ENCODE measurements at places on chromosomes 1 and 21. TPM values are rescaled to one million over a fixed set of nuclear protein-coding genes. Genes with fewer than 3 reads are reported as not detected.

The SPRR4 gene
- not detected for total RNA-seq

The SLC1A7 gene
- 0.36 TPM for total RNA-seq

The GNG4 gene
- total RNA-seq, result not detected

The BGLAP gene
- not detected for total RNA-seq

The PLA2G2D gene
- total RNA-seq, result not detected

The BTBD19 gene
- 0.76 TPM for total RNA-seq

The SYDE2 gene
- total RNA-seq, result 4.7 TPM

DNA sequence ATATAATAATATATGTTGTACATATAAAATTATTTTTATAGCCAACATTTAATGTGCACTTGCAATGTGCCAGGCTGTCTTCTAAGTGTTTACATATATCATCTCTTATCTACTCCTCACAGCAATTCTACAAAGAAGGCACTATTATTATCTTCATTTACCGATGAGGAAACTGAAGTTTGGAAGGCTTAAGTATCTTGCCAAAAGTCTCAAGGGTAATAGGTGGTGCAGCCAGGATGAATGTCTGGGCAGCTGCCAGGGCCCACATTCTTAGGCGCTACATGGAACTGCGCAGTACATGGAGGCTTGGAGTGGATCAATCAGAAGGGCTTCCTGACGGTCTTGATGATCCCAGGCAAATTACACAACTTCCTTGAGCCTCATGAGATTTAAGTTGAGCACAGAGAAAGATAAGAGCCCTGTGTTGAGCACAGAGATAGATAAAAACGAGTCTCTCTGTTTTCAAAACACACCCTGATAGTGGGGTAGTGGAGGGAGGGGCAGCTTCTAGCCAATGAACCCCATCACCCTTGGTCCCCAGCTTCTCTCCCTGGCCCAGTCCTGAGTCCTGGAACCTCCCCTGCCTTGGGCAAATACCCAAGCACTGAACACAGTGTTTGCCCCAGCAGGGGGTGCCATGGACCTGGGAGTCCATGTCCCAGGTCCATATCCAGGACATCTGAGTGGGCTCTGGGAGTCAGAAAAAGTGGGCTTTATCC lies 9.2 kb downstream of the POU3F1 start:
- no peak for DNase-seq

- DNase-seq, result no peak
Measured at GRCh38 chr1:111747282-111747734, 8.1 kb upstream of the INKA2 start.

GRCh38 chr1:34369701-34370455 lies 193.2 kb downstream of the C1orf94 start:
- DNase-seq, result no peak

GRCh38 chr1:229148041-229148671 lies 122.8 kb upstream of the RAB4A start:
- DNase-seq, result no peak

- DNase-seq, result no peak
Measured at GRCh38 chr1:72662918-72663317, 380.6 kb upstream of the NEGR1 start.

- DNase-seq, result no peak
Measured at GRCh38 chr1:197024460-197024859, 42.6 kb downstream of the F13B start.

GRCh38 chr1:153534226-153534924 lies 1.4 kb downstream of the S100A6 start:
- DNase-seq, result peak; percentile 31

DNA sequence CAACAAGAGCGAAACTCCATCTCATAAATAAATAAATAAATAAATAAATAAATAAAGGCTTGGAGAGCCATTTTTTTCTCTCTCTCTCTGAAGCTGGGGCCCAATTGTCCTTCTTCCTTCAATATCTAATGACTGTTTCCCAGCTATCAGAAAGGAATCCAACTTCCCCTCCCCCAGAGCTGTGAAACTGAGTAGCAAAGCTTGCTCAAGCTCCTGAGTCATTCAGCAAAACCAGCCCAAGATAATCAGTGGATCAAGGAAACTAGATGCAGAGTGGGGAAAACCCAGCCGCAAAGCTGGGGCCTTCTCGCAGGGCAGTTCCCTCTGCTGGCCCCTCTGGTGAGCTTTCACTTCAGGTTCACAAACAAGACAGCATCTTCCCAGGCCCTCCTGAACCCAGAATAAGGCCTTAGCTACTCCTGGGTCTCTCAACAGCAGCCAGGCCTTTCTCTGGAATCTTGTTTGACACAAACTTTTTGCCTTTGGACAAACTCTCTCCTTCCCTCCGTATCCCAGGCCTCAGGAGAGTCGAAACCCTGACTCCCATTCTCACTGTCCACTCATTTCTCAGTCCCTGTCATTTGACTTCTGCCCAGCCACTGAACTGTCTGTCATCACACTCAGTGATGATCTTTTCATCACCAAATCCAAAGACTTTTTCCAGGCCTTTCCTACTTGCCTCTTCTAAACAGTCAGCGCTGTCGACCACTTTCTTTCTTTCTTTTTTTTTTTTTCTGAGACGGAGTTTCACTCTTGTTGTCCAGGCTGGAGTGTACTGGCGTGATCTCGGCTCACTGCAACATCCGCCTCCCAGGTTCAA lies 18.0 kb upstream of the PTP4A2 start:
- DNase-seq, result peak; percentile 90

- DNase-seq, result no peak
Measured at GRCh38 chr1:150808121-150808520, at the start of gene CTSK. Gene CTSK, minus strand, starts transcription at chr1:150808260. Its CDS starts 1,455 bp downstream, at chr1:150806805.

- DNase-seq, result no peak
Measured at GRCh38 chr1:42970143-42970542, 11.5 kb upstream of the SLC2A1 start.

DNA sequence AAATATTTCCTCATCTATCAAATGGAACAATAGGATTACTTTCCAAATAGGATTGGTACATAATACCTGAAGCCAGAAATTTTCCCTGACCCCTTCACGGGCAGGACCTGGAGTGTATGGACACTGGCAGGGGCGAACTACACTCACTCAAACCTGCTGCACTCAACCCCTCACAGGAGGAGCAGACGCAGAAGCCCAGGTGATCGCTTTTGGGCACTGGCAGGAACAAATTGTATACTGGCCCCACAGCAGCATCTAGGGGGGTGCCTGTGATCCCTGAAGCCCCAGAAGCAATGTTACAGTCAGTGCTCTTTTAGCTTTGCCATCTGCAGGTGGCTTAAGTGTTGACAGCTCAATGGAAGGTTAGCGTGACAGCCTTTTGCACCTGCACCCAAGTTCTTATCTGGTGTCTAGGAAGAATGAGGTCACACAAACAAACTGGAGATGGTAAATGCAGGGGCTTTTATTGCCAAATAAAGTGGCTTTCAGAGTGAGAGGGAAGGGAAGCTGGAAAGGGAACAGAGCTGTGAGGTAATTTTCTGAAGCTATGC lies 199.2 kb upstream of the NEGR1 start:
- DNase-seq, result no peak

GRCh38 chr1:183137782-183138181 lies 48.3 kb upstream of the LAMC2 start:
- DNase-seq, result no peak

GRCh38 chr1:54337928-54338327 lies 68.3 kb downstream of the SSBP3 start:
- DNase-seq, result no peak

- DNase-seq, result no peak
Measured at GRCh38 chr1:183884526-183884925, 79.6 kb downstream of the RGL1 start.

GRCh38 chr1:44076066-44076465 lies 42.6 kb upstream of the KLF17 start:
- DNase-seq, result no peak

- no peak for DNase-seq
Measured at GRCh38 chr21:37620401-37620800, 253.8 kb downstream of the DYRK1A start.
